Activated T-cell treated with anti-CD3 and anti-CD28 coated beads, Interleukin-2, amount 50 U/mL, for 72 hours (primary cell): ENCODE measurements at places on chromosomes 4 and X. TPM values are rescaled to one million over a fixed set of nuclear protein-coding genes. Genes with fewer than 3 reads are reported as not detected.

Gene SERTM2
- total RNA-seq = not detected

Gene PRSS12
- total RNA-seq = 0.07 TPM

- no peaks in the 10 kb centered on the region for H3K4me1 ChIP-seq
- H3K36me3 ChIP-seq = no peaks in the 10 kb centered on the region
- H3K27ac ChIP-seq = no peak overlapping the region
- H3K4me3 ChIP-seq = no peak overlapping the region
- H3K27me3 ChIP-seq = peaks cover 8% of the 10 kb centered on the region
- DNase-seq = no peak
Measured at GRCh38 chr4:150212485-150212884, 134.2 kb downstream of the DCLK2 start.

DNA sequence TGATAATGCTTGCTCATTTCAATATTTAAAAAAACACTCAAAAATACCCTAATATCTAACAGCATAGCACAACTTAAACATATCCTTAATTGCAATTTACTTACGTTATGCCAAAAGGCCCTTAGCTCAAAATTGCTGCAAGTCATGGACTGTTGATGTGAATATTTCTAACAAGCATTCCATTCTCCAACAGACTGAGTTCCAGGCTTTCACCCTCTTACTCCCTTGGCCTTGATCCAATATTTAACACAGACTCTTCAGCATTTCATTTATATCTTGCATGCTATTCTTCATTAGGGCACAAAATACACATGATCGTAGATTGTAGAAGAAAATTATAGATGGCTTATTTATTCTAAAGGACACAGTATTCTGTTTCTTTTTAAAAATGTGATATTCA lies 96.5 kb downstream of the RNF150 start:
- no peak overlapping the region for H3K27ac ChIP-seq
- no peaks in the 10 kb centered on the region for H3K27me3 ChIP-seq
- no peak for DNase-seq

DNA sequence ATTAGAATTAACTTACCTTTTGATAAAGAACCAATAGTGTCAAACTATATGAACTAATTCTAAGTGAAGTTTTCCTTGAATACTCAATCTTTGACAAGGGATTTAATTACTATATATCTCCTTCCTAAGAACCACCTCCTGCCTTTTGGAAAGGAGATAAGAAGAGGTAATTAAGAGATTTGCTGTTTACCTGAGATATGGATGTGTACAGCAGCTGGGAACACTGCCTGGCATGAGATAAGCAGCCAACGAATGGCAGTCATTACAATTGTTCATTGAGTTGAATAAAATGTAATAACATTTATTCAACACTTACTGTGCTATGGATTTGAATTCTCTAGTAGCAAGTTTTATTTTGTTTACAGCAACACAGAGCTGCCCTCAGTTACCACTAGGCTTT lies 407.1 kb downstream of the SPOCK3 start:
- no peak for DNase-seq
- peaks cover 2% of the 10 kb centered on the region for H3K36me3 ChIP-seq
- H3K27me3 ChIP-seq = no peaks in the 10 kb centered on the region
- no peaks in the 10 kb centered on the region for H3K4me1 ChIP-seq
- H3K27ac ChIP-seq = no peak overlapping the region
